Renal cortical epithelial cell (primary cell): ENCODE measurements at places on chromosomes 3 and 15. TPM values are rescaled to one million over a fixed set of nuclear protein-coding genes. Genes with fewer than 3 reads are reported as not detected.

DNA sequence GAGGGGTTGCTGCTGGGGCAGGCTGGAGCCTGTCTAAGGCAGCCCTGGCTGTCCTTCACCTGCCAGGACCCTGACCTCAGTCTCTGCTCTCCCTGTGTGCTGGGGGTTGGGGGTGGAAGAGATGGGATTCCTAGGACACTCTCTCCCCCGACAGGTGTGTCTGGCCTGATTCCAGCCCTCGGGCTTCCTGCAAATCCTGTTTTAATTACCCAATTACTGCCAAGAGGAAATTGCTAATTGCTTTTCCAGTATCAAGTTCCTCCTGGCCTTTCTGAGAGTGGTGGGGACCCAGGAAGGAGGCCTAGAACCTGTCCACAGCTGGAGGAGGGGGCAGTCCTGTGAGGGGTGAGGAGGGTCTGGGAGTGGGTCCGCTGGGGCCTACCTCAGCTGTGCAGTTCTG, 15.8 kb downstream of the PLXNA1 start:
- no peak for DNase-seq

GRCh38 chr3:52052831-52053306, 3.5 kb downstream of the DUSP7 start:
- peak; percentile 61 for DNase-seq

DNA sequence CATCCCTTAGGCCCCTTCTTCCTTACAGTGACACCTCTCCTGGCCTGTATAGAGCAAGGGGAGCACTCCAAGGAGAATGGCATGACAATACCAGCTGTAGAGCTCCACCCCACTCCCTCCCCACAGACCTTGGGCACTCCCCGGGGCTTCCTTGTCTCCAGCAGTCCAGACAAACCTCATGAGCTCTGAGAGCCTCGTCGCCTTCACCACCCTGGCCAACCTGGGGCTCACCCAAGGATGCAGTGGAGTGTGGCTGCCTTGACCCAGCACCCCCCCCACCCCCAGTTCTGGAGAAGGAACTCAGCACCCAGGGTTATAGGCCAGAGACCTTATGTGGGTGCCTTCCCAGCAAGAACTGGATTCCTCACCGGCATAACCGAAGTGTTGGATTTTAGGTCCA, 7.4 kb upstream of the SLCO2A1 start:
- DNase-seq, result no peak

DNA sequence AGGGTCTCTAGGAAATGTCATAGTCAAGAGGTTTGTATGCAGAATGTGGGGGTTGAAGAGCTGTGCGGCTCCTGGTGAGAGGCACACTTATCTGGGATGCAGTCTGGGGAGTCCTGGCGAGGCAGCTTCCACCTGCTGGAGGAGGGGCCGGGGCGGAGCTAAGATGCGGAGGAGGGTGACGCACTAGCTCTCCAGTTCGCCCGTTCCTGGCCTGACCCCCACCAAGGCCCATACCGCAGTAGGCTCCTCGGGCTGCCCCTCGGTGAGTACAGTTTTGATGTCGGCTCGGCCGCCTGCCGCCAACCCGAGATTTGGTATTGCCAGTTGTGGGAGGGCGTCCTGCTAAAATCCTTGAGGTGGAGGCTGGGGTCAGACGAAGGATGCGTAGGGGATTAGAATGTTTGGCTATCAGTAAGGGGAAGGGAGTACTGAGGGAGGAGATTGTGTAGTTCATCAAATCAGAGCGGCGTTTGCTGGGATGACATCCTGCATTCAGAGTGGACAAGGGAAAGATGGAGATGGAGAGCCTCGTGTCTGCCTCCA, at the start of gene SCG5:
TSS of gene SCG5 (plus strand) at position 194 of the 543 bp plus-strand sequence. CDS start 1,883 bp downstream, outside the sequence.
- no peak for DNase-seq

DNA sequence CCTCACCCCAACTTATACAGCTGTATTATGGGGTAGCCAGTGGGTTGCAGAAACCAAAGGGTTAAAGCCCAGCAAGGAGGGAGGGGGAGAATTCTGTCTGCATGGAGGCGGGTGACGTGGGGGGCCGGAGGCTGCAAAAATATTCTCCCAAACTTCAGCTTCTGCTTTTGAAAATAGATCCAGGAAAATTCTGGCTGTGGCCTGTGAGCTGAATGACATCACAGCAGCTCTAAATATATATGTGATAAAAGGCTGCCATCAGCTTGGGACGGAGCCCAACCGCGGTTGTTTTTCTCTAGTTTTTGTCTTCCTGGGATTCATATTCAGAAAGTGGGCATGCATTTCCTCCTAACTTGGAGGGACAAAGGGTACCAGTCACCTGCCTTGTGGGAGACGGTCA, 27.6 kb downstream of the MAPKAPK3 start:
- DNase-seq, result no peak

- no peak for DNase-seq
Observed at GRCh38 chr3:186054792-186055352, 54.0 kb downstream of the ETV5 start.

DNA sequence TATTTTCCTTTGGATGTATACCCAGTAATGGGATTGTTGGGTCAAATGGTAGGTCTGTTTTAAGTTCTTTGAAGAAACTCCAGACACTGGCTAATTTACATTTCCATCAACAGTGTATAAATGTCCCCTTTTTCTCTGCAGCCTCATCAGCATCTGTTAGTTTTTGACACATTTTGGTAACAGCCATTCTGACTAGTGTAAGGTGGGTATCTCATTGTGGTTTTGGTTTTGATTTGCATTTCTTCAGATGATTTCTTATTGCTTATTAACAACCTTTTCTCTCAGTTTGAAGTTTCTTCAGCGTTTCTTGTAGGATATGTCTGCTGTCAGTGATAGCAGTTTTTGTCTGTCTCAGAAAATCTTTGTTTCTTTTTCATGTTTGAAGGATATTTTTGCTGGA, 15.4 kb downstream of the GALK2 start:
- DNase-seq, result no peak

DNA sequence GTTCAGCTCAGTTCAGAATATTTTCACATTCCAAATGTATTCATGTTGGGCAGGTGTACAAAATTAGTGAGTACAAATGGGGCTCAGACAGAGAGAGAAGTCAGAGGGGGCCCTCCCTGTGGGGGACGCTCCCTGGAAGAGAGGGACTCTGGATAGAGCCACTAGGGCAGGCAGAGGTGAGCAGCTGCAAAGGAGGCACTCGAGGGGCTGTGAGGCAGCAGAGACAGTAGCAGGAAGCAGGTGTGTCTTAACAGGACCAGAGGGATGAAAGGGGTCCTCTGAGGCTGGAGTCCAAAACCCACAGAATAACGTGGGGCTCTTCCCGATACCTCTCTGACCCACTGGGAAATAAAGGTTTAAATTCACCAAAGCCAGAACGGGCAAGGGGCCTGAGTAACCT, 127.1 kb downstream of the MEGF11 start:
- DNase-seq, result no peak

- DNase-seq, result no peak
Observed at GRCh38 chr3:12982619-12983101, 90.6 kb downstream of the IQSEC1 start.

GRCh38 chr3:194135806-194136518, at the start of gene HES1:
Gene HES1 (plus strand): TSS chr3:194136148. CDS start chr3:194136381, 233 bp downstream.
- DNase-seq, result peak; percentile 93

GRCh38 chr3:63896332-63897030, 15.7 kb downstream of the SCAANT1 start:
- no peak for DNase-seq

GRCh38 chr3:184741798-184742675, 30.2 kb upstream of the MAGEF1 start:
- no peak for DNase-seq

- DNase-seq, result no peak
Observed at GRCh38 chr15:91604122-91604521, 249.4 kb upstream of the SLCO3A1 start.

GRCh38 chr15:40982855-40983254, 29.6 kb downstream of the CHAC1 start:
- no peak for DNase-seq

- no peak for DNase-seq
Observed at GRCh38 chr15:61092361-61093157, 136.5 kb downstream of the RORA start.

DNA sequence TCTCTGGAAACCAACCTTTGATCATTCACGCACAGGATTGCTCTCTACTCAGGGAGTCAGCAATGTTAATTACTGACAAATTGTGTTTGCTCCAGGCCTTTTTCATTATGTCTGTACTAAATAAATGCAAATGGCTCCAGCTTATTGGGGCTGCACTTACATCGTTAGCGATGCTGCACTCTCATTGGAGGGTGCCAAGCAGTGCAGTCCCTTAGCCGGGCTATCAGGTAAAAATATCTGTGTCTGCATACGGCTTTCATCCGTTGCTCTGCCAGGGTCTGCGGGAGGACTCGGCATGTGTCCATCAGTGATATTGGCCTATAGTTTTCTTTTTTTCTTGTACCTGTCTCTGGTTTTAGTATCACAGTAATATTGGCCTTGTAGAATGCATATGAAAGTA, 471.5 kb upstream of the CADM2 start:
- no peak for DNase-seq

DNA sequence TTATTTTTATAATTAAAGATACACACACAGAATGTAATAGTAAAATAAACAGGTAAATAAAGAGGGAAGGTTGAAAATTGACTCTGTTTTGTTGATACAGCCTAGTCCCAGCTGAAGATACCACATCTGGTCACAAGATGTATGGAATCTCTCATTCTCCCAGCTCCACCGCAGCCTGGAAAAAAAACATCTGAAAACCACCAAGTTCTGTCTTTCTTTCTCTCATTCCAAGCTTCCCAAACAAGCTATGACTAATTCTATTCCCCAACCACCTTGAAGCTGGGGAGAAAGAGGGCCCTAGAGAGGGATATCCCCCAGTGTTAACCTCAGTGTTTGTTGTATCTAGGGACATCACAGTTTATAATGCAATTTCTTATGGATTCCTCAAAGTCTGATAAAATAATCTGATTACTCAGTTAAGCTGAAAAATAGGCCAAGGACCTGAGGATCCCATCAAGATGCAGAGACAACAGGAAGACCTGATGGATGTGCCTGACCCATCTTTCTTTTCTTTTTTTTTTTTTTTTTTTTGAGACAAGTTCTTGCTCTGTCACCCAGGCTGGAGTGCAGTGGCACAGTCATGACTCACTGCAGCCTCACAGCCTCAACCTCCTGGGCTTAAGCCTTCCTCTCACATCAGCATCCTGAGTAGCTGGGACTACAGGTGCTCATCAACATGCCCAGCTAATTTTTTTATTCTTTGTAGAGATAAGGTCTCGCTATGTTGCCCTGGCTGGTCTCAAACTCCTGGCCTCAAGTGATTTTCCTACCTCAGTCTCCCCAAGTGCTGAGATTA, 38.1 kb downstream of the SRGAP3 start:
- DNase-seq, result peak; percentile 25

GRCh38 chr15:48332642-48333034, 1.4 kb downstream of the DUT start:
- no peak for DNase-seq

DNA sequence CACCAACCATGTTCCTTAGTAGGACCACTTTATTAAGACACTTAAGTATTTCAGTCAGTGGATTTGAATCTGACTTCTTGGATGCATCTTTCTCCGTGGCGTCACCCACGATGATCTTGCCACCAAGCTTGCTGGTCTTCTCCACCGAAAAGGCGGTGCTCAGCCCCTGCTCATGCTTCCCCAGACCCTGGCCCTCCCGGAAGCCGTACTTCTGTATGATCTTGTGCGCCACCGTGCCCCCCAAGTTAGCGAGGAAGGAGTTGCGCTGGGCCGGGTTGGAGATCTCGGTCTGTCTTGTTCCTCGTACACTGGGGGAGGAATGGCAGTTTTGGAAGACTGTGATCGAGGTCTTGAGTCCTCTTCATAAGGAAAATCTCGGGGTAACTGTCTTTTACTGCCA, 213.4 kb upstream of the NANOGP8 start:
- no peak for DNase-seq

DNA sequence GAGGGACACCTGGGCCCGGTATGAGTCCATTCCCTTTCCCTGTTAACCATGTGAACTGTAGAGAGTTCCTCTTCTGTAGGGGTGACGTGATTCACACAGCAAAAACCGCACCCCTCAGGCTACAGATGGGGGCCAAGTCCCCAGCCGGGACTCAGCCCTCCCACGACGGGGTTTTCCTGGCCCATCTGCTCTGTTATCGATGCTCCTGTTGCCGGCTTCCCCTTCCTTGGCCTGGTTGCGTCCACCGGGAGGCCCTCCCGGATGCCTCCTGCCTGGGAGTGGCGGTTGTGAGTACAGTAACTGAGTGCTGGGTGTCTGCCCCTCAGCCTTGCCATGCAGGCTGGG, 817 bp upstream of the PLXNA1 start:
- no peak for DNase-seq

DNA sequence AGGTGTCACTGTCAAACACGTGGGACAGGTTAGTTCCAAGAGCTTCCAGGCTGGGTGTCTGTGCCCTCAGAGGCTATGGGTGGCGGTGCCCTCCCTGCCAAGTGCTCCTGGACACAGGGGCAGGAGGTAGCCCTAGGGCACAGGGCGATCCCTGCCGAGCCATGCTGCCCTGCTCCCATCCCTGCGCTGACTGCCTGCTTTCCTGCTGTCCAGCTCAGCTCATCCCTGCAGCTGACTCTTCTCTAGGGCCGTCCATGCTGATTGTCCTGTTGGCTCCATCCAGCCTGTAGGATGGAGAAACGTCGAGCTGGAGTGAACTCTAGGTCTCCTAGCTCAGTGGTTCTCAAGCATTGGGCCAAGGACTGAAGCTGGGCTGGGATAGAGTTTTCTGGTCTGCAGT, 3.7 kb downstream of the PDIA5 start:
- DNase-seq, result no peak

DNA sequence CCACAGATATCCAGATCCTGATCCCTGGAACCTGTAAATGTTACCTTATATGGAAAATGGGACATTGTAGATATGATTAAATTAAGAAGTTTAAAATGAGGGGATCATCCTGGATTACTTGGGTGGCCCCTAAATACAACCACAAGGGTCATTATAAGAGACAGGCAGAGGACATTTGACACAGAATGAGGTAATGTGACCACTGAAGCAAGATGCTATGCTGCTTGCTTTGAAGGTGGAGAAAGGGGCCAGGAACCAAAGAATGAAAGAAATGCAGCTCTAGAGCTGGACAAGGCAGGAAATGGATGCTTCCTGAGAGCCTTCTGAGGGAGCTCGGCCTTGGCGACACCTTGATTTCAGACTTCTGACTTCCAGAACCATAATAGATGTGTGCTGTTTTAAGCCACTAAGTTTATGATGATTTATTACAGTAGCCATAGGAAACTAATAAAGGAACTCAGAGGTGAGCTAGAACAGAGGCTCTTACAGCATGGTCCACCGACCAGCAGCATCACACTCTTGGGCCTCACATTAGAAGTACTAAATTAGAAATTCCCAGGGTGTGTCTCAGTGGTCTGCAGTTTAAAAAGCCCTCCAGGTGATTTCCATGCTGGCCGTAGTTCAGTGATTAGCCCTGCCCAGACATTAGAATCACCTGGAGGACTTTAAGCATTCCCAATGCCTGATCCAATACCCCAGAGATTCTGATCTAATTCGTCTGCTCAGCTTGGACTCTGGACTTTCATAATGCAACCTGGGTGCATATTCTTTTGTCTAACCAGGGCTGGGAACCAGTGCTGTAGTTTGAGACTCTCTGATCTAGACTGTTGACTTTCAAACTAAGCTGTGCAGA, 7.5 kb downstream of the COLQ start:
- DNase-seq, result no peak

- DNase-seq, result no peak
Observed at GRCh38 chr3:146256851-146257486, 6.1 kb upstream of the PLSCR4 start.

ROBO1 gene
- total RNA-seq, result 14.1 and 41.9 TPM in 2 replicates

FRMD5 gene
- 4.3 and 4.9 TPM in 2 replicates for total RNA-seq

GOLGA6L4 gene
- total RNA-seq, result 1.7 and 2.2 TPM in 2 replicates

CLDN1 gene
- total RNA-seq, result 195 and 218 TPM in 2 replicates

DET1 gene
- 1.6 and 6.1 TPM in 2 replicates for total RNA-seq

TOP2B gene
- 87.0 and 154 TPM in 2 replicates for total RNA-seq

CPB1 gene
- total RNA-seq, result not detected in 2 replicates

AMOTL2 gene
- total RNA-seq, result 141 and 180 TPM in 2 replicates

TMEM45A gene
- total RNA-seq, result 11.3 and 33.5 TPM in 2 replicates

AADACL2 gene
- not detected in 2 replicates for total RNA-seq

KIF7 gene
- 1.4 and 4.1 TPM in 2 replicates for total RNA-seq
